ENCODE measurements at places on chromosomes 1 and 21. TPM values are rescaled to one million over a fixed set of nuclear protein-coding genes. Genes with fewer than 3 reads are reported as not detected.

DNA sequence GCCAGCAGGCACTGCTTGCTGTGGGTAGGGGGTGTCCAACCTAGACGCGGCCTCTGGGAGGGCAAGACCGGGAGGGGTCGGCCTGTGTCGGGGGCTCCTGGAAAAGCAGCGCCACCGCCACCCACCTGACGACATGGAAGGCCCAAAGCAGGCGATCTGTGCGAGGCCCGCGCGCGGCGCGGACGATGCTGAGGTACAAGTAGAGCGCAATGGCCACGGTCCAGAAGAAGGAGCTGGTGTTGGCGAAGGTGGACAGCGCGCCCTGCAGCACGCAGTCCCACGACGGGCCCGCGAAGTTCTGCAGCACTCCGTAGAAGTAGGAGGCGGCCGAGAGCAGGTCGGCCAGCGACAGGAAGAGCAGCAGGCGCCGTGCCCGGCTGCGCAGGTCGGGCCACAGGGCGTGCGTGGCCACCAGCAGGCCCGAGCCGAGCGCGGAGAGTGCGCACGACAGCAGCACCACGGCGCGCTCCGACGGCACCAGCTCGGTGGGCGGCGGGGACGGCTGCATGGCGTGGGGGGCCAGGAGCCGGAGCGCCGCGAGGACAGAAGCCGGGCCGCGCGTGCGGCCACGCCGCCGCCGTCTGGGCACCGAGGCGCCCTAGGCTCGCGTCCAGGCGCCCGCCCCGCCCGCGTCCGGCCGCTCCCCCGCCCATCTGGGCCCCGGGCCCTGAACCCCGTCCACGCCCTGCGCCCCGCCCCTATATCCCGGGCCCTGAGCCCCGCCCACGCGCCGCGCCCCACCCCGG lies at the start of gene GPR157:
TSS of gene GPR157 (minus strand) at position 583 of the 746 bp plus-strand sequence. CDS start at position 508, 75 bp downstream.
- DNase-seq: peak; percentile 61

DNA sequence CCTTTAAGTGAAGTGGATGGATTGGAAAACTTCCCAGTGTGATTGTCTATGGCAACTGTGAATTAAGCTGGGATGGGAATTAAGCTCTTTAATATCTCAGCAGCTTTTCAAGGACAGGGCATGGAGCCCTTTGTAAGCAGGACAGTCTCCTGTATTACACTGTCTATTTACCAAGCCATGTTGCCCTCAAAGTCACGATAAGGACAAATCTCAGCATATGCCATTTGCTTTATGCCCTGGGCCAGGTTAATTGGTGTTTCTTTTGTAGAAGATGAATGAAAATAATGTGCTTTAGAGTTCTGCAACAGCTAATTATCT lies 17.6 kb downstream of the UTP25 start:
- no peak for DNase-seq

GRCh38 chr1:111140680-111140967 lies 601 bp downstream of the CEPT1 start:
- peak; percentile 36 for DNase-seq

GRCh38 chr1:85015826-85016225 lies 18.9 kb upstream of the MCOLN2 start:
- no peak for DNase-seq

DNA sequence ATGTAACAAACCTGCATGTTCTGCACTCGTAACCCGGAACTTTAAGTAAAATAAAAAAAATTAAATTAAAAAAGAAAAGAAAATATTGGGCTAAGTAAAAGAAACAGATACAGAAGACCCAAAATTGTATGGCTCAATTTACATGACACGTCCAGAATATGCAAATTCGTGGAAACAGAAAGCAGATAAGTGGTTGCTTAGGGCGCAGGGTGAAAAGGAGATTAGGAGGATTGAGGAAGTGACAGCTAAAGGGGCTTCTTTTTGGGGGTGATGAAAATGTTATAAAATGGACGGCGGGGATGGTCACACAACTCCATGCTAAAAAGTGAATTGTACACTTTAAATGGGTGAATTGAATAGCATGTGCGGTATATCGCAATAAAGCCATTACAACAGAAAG lies 27.4 kb upstream of the ZBTB21 start:
- DNase-seq: no peak

DNA sequence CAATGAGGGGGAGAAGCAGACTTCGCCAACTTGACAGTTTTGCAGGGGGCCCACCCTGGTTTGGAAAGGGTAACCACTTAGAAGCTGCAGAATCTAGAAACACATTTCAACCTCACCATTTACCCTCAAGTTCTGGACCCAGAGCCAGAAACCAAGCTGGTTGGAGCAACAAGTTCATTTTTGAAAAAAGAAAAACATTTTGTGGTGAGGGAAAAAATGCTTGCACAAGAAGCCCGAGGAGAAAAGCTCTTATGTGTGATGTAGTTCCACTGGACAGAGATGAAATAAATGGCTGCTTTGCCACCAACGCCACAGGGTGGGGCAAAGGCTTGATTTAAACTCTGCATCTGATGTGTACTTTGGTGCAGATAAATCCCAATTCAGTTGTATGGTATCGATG lies 10.6 kb upstream of the NGF start:
- no peak for DNase-seq

- DNase-seq: no peak
Measured at GRCh38 chr1:95287825-95288224, 53.8 kb downstream of the RWDD3 start.

- no peak for DNase-seq
Measured at GRCh38 chr1:164628772-164629171, 69.8 kb downstream of the PBX1 start.

DNA sequence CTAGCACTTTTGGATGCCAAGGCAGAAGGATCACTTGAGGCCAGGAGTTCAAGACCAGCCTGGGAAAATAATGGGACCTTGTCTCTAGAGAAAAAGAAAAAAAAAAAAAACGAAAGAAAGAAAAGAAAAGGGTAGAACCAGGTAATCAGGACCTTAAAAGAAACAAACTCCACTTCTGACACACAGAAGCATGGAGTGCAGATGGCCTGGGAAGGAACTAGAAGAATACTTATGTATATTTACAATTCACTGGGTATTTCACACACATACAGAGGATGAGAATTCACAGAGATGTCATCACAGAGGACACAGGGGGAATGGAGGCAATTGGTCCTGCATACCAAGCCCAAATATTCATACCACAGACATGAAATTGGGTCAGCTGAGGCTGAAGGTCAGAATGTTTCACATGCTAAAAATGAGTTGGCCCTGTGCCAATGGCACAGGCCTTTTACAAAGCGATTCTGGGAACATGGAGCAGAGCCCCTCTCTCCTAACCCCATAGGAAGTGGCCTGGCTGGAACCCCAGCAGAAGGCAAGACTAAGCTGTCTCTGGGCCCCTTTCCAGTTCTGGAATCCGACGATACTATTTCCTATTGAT lies 4.4 kb downstream of the B4GALT3 start:
- peak; percentile 97 for DNase-seq

GRCh38 chr1:80882553-80882952 lies 918.2 kb upstream of the ADGRL2 start:
- DNase-seq: peak; percentile 65

Gene C1orf50
- total RNA-seq: 2.0 TPM

Gene SPRR2F
- total RNA-seq: not detected

Gene KIF2C
- total RNA-seq: 45.0 TPM

Data from IMR-90 (cell line).